NCI-H2081 treated with DMSO at 0.1 percent for 48 hours (cell line): ENCODE measurements at places on chromosomes 12 and 14.

GRCh38 chr14:74567646-74568379, 44.2 kb downstream of the LTBP2 start:
- no peak for DNase-seq

DNA sequence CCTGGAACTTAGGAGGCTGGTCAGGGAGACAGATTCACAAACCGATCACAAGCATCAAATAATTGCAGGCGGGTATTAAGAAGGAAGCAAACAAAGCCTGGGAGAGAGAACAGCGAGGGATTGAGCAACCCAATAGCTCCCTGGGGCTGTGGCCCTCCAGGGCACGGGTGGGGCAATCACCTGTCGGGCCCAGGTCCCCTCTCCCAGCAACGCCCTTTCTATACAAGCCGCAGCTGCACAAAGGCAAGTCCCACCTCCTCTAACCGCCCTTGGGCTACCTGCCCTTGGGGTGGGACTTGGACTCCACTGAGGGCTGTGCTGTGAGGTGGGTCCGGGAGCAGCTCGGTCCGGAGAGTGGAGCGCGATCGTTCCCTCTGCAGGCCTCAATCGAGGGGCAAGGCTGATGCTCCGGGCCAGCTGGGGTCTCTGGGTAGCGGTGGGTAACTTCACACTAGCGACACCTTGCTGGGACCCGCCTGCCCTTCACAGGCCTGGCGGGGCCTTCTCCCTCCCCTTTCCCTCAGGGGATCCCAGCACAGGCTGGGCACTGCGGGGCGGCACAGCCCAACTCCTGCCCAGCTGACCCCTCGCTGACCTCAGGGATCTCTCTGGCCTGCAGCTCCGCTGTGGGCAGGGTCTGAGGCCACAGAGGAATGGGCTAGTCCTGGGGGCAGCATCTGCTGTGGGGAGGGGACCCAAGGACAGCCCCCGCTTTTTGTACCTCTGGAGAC, 8.0 kb downstream of the PHB2 start:
- DNase-seq, result peak; percentile 95

- DNase-seq, result no peak
These were observed 45.6 kb upstream of the SGPP1 start for GRCh38 chr14:63773504-63773903.

GRCh38 chr12:93895089-93895445, 217.9 kb downstream of the CRADD start:
- no peak for DNase-seq

DNA sequence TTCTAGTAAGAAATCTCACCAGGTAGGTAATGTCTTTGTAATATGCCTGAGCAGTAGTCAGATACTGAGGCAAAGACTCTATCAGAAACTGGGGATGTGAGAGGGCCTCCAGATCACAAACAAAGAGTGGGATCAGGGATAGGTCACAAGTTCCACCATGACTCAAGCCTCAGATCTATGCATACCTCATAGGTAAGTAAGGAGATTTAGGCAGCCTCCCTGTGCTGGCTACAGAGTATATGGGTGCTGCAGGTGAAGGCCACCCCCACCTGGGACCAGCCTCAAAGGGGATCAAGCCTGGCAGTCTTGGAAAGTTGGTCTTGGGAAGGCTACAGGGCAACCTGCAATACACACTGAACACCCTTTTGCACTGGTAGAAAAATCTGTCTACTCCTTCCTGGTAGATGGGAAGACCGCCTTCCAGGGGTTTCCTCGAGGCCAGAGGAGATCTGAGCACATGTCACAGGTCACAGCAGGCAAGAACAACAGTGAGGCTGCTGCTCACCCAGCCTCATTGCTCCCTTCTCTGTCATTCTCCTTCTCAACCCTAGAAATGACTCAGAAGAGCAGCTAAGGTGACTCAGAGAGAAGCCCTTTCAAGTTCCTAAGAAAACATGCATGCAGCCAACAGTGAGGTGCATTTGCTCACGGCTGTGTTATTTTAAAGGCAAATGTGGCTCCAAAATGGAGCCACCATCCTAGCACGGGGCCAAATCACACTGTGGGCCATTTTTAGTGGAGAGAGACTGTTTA, 143.4 kb upstream of the CDKN3 start:
- no peak for DNase-seq

DNA sequence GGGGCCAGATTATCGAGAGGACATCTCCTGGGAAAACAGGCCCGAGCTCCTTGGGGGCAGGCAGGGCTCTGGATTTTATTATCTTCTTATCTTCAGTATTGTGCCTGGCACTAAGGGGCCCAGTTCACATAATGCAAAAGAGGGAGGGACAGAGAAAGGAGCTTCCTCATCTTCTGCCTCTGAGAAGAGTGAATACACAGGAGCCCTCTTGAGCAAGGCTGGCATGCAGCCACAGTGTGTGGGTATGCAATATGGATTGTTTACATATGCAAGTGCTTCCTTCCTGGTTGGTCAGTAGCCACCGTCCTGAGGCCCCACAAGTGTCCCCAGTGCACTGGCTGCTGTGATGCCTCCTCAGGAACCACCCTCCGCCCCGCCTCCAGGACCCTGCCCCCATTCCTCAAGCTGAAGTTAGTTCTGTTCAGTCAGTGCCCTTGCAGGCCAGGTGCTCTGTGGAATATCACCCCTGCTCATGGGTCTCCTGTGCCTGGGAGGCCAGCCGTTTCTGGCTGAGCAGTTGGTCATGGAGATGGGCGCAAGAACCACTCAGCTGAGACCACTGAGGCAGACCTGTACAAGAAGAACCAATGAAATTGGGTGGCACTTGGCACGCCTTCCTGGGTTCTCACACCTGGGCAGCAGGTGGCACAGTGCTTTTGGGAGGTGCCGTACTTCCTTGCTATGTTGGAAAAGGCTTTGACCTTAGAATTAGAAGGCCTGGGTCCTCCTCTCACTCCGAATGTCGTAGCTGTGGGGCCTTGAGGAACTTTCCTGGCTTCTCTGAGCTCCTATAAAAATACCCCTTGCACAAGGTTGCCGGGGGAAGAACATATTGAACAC, 35.1 kb upstream of the ACTN1 start:
- no peak for DNase-seq

DNA sequence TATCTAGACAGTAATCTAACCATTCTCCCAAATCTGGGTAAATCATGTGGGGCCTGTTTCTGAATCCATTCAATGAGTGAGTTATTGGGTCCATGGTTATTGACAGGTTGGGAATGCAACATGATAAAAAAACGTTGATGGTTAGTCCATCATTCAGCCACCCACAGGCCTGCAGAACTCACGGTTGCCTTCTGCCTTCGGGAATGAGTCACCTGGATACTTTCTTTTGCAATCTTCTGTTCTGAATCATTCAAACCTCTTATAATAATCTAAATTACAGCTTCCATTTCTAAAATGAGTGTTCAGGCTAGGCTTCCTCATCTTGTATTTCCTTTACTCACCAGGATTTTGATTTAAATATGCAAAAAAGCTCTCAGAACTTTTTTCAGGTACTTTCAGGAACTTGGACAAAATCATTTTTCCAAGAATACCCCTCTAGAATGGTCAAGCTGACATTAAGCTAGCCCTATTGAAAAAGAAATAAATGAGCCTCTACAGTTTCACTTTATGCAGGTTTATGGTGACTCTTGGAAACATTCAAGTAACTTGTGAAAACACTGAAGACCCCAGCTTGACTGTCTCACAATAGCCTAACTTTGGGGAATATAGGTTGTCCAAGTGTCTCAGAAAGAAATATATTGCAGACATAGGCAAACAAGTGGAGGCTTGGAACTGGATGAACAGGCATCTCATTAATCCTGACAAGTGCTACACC, 94.4 kb downstream of the KCNK10 start:
- no peak for DNase-seq

- DNase-seq, result no peak
These were observed 33.7 kb upstream of the HELB start for GRCh38 chr12:66268562-66268961.

GRCh38 chr12:93827669-93828068, 150.5 kb downstream of the CRADD start:
- DNase-seq, result no peak

- DNase-seq, result no peak
These were observed 158.2 kb downstream of the NUAK1 start for GRCh38 chr12:105980533-105980932.

GRCh38 chr14:20499108-20499507, 6.2 kb upstream of the RNASE10 start:
- no peak for DNase-seq

GRCh38 chr14:106204063-106204462, 677.7 kb downstream of the TMEM121 start:
- DNase-seq, result no peak

DNA sequence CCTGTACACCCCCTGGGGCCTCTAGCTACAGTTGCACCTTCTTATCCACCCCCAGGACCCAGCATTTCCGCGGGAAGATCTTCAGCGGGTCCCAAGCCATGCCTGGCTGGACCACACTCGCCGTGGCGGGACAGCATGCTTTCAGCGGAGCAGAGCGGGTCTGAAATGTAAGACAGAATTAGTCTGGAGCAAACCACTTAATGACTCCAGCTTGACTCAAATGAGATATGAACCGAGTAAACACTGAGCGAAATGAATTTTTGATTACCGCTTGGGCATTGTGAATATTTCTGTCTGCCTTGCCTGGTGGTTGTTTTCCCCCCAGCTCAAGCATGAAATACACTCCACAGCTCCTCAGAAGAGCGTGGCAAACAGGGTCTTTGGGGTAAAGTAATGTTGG, 60.8 kb downstream of the SLC24A4 start:
- DNase-seq, result no peak

DNA sequence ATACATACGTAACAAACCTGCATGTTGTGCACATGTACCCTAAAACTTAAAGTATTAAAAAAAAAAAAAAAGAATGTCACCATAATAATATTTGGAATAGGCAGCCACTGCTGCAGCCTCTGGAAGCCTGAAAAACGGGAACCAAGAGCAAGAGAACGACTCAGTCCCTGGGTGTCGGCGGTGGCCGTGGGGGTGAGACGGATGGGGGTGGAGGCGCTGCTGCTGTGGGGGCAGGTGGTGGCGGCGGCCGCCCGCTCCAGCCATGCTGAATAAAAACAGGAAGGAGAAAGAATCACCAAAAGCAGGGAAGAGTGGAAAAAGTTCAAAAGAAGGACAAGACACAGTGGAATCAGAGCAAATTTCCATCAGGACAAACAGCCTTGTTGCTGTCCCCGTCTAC, 46.9 kb downstream of the ZFYVE21 start:
- DNase-seq, result no peak

DNA sequence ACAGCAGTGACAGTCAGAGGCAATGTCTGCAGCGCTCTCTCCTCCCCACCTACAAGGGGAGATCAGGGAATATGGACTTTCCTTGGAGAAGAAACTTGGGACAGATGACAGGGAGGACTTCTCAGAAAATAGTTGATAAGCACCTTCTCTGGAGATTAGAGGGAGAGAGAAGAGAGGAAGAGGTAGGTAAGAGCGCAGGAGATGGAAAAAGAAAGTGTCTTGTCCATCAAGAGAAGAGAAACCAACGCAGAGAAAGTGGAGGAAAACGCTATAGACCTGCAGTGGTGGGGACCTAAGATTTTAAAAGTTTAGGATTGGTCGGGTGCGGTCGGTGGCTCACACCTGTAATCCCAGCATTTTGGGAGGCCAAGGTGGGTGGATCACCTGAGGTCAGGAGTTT, 15.5 kb upstream of the SMUG1 start:
- DNase-seq, result no peak

DNA sequence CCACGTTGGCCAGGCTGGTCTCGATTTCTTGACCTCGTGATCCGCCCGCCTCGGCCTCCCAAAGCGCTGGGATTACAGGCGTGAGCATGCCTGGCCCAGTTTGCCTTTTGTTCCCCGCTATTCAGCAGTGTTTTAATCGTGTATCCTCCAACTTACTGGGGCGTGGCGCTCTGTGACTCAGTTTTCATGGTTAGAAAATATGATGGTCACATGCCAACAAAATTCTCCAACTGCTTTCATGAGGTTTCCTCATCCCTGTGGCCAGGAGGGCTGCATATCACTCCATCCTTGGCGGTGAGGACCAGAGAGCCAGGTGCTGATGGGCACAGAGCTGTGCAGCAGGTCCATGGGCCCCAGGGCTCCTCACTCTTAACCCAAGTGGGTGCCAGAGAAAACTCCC, 33.0 kb upstream of the PRMT8 start:
- DNase-seq, result no peak

DNA sequence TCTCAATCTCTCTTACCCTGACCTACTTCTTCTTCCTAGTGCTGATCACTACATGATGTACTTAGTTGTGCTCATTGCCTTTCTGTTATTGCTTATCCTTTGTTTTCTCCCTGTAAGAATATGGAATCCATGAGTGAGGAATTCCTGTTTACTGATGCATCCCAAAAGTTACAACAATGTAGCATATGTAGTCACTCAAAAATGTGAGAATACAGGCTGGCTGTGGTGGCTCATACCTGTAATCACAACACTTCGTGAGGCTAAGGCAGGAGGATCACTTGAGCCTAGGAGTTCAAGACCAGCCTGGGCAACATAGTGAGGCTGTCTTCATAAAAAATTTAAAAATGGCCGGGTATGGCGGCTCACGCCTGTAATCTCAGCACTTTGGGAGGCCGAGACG, 8.0 kb upstream of the WDR20 start:
- no peak for DNase-seq

GRCh38 chr14:68341411-68342212, 451.3 kb downstream of the ZFP36L1 start:
- DNase-seq, result no peak

- no peak for DNase-seq
These were observed 55.5 kb downstream of the FGD4 start for GRCh38 chr12:32454866-32455265.

- no peak for DNase-seq
These were observed 127.5 kb upstream of the CCDC175 start for GRCh38 chr14:59704054-59704645.

GRCh38 chr14:69191340-69192111, at the start of gene EXD2:
EXD2 (plus strand) TSS chr14:69191498; CDS start chr14:69209471, 17,973 bp downstream.
- DNase-seq, result peak; percentile 88

DNA sequence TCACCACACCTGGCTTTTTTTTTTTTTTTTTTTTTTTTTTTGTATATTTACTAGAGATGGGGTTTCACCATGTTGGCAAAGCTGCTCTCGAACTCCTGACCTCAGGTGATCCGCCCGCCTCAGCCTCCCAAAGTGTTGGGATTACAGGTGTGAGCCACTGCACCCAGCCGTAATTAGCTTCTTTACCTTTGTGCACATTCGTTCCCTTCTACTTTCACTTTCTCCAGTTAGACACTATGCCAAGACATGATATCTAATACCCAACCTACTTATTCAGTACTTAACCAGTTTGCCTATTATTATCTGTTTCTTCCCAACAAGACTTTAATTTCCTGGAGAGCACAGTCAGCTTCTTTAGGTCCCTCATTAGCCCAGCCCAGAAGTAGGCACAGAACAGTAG, 5.3 kb downstream of the STYK1 start:
- DNase-seq, result no peak

DNA sequence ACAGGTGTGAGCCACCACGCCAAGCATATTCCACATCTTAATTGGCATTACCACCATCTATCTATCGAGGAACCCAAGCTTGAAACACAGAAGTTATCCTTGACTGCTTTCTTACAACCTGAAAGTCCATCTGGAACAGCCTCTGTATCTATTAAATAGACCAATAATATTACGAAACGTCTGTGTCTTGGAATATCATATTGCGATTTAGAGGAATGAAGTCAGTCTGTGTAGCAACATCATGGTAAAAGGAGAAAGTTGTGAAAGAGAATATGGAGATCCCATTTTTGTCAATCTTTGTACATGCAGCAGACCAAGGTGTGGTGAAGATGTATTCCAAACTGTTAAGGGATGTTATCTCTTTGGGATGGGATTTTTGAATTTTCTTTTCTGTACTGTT, 25.8 kb upstream of the MAX start:
- no peak for DNase-seq
